ENCODE measurements at places on chromosomes 6 and 20. TPM values are rescaled to one million over a fixed set of nuclear protein-coding genes. Genes with fewer than 3 reads are reported as not detected.

QRSL1 gene
- 28.4 TPM for total RNA-seq

NKAIN4 gene
- not detected for total RNA-seq

SCUBE3 gene
- total RNA-seq = not detected

PHACTR3 gene
- not detected for total RNA-seq

DNA sequence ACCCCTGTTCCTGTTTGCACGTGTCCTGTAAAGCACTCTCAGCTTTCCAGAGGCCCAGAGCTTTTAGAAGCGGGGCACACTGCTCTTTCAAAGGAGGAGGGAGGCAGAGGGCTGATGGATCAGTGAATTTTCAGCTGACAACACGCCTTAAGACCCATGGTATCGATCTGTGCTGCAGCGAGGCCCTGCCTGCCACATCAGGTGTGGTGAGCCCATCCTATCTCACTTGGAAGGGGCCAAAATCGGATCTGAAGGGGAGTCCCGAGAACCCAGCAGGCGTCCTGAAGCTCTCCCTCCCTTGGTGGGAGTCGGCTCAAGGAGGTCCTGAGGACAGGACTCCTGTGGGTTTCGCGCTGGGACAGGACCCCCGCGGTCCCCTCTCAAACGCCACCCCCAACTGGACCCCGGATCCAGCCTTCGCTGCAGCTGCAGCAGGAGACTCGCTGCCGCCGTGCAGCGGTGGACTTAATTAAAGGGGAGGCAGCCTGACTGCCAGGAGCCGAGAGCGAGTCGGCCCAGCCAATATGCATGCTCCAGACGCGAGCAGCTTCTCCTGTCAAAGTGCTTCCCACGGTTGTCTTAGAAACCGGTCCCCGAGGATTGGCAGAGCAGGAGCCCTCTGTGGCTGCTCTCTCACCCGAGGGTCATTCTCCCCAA is 580.0 kb upstream of the ZNF337 start:
- no peaks in the 10 kb centered on the region for H3K27me3 ChIP-seq
- no peaks in the 10 kb centered on the region for H3K36me3 ChIP-seq
- no peaks in the 10 kb centered on the region for H3K4me1 ChIP-seq
- no peak overlapping the region for H3K27ac ChIP-seq

GRCh38 chr6:148972481-148972880 is 225.7 kb downstream of the UST start:
- H3K4me1 ChIP-seq = peaks cover 21% of the 10 kb centered on the region
- H3K27me3 ChIP-seq = no peaks in the 10 kb centered on the region
- peaks cover 27% of the 10 kb centered on the region for H3K36me3 ChIP-seq

GRCh38 chr6:150456466-150456865 is 87.7 kb downstream of the IYD start:
- no peak overlapping the region for H3K27ac ChIP-seq
- H3K36me3 ChIP-seq = no peaks in the 10 kb centered on the region
- H3K4me1 ChIP-seq = no peaks in the 10 kb centered on the region
- no peak for DNase-seq
- no peaks in the 10 kb centered on the region for H3K27me3 ChIP-seq
- H3K4me3 ChIP-seq = no peak overlapping the region

DNA sequence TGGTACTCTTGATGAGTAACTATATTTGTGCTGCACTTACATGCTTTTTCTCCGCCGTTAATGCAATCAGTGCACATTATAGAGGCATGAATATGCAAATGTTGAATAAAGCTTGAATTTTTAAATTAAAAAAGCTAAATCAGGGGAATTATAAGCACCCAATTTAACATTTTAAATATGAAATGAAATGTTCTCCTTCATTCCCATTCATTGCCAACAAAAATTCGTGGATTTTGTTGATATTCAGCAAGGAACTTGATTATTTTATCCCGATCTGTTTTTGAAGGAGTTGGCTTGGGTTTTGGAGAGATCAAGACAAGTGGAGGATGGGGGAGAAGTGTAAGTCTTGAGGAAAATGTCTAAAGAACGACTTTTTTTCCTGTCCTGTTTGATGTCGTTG is 318.7 kb upstream of the SOX4 start:
- no peaks in the 10 kb centered on the region for H3K36me3 ChIP-seq
- no peak overlapping the region for H3K27ac ChIP-seq
- no peak for DNase-seq
- H3K4me3 ChIP-seq = no peak overlapping the region

GRCh38 chr6:130423044-130423443 is 57.2 kb downstream of the TMEM200A start:
- H3K27me3 ChIP-seq = peaks cover 3% of the 10 kb centered on the region
- no peak overlapping the region for H3K4me3 ChIP-seq
- H3K4me1 ChIP-seq = no peaks in the 10 kb centered on the region
- H3K27ac ChIP-seq = no peak overlapping the region
- no peak for DNase-seq

DNA sequence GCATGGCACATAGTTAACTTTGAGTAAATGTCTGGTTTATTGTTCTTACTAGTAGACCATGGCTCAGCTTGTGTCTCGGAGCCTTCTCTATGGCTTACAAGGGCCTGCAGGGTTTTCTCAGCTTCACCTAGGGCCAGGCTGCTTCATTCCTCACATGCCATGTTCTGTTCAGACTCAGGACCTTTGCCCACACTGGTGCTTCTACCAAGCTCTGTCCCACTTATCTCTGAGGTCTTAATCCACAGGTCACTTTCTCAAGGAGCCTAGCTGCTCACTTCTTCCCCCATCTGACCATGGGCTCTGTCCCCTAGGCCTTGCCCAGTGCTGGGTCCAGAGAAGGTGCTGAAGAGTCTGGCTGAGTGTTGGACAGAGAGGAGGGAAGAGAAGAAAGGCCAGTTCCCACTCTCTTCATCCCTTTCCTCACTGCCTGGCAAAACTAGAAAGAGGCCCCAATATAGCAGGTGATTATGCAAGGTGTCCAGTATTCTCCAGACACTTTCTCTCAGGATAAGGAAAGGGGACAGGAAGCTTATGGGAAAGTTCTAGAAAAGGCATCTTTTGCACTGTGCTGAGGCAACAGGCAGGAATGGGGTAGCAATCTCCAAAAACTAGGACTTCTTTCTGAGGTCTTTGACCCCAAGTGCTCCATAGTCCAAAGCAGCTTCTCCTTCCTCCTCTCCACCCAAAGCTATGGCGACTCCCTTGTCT is 40.0 kb downstream of the COX4I2 start:
- peaks cover 57% of the 10 kb centered on the region for H3K4me1 ChIP-seq
- DNase-seq = no peak
- no peaks in the 10 kb centered on the region for H3K27me3 ChIP-seq
- H3K36me3 ChIP-seq = peaks cover 59% of the 10 kb centered on the region

Measured in activated B cell treated with CpG ODN at 0.5 μM for 24 hours (primary cell).